ENCODE measurements at places on chromosomes 7 and 10. TPM values are rescaled to one million over a fixed set of nuclear protein-coding genes. Genes with fewer than 3 reads are reported as not detected.
A peak's percentile ranks its signal among the peaks of the same experiment; 100 is the strongest.

- no peak for DNase-seq
- peaks cover 11% of the 10 kb centered on the region for H3K27me3 ChIP-seq
- no peaks in the 10 kb centered on the region for H3K36me3 ChIP-seq
Measured at GRCh38 chr7:139870380-139870779, 41.3 kb downstream of the TBXAS1 start.

DNA sequence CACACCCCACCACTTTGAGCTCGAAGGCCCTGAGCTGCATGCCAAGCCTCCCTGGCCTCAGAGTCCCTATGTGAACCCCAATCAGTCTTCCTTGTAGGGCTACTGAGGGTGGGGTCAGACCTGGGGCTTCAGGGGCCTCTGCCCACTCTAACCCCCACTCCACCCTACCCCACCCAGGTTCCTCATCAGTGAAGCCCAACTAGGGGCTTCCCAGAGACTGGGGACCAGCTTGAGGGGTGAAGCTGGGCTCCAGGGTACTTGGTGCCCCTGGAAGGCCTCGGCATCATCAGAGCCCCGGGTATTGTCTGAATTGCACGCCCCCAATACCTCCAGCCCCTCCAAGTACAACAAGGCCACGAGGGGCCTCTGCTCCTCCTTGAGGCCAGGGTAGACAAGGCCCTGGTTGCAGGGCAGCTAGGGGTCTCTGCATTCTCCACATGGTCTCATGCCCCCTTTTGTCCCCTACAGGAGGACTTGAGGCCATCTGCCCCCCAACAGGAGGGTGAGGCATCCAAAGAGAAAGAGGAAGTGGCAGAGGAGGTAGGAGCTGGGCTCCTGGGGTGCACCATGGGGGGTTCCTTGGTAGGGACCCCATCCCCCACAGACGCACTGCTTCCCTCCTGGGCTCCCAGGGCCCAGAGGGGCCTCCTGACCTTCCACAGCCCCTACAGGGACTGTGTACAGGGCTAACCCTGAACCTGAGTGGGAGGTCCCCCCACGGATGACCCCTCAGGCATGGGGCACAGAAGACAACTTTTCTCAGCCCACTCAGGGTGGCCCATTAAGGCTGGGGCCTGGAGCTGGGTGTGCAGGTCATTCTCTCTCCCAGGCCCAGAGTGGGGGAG lies 4.0 kb downstream of the SNCG start:
- H3K4me3 ChIP-seq = no peak overlapping the region
- H3K4me1 ChIP-seq = peaks cover 22% of the 10 kb centered on the region
- DNase-seq = no peak
- no peaks in the 10 kb centered on the region for H3K27me3 ChIP-seq
- no peak overlapping the region for H3K27ac ChIP-seq
- no peaks in the 10 kb centered on the region for H3K36me3 ChIP-seq

DNA sequence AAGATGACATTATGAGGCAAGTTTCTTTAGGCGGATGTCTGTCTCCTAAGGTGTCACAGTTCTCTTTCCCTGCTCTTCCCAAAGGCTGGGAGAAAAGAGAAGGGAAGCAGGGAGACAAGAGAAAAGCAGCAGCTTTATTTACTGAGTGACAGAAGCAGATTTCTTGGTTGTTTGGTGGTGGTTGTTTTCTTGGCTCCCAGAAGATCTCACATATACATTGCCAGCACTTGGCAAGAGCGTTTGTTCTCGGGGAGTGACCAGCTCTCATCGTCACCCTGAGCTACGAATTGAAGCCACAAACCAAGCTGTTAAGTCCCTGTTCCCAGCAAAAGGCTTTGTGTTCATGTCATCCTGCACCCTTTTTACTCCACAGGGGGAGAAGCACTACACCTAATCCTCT lies 11.4 kb downstream of the CDHR3 start:
- no peaks in the 10 kb centered on the region for H3K36me3 ChIP-seq
- H3K4me3 ChIP-seq = no peak overlapping the region
- H3K27me3 ChIP-seq = peaks cover 7% of the 10 kb centered on the region
- H3K27ac ChIP-seq = no peak overlapping the region
- no peaks in the 10 kb centered on the region for H3K4me1 ChIP-seq

GRCh38 chr10:10564081-10564794 lies 453.4 kb upstream of the CELF2 start:
- no peak overlapping the region for H3K27ac ChIP-seq
- H3K27me3 ChIP-seq = no peaks in the 10 kb centered on the region
- no peak overlapping the region for H3K4me3 ChIP-seq
- no peaks in the 10 kb centered on the region for H3K4me1 ChIP-seq

DNA sequence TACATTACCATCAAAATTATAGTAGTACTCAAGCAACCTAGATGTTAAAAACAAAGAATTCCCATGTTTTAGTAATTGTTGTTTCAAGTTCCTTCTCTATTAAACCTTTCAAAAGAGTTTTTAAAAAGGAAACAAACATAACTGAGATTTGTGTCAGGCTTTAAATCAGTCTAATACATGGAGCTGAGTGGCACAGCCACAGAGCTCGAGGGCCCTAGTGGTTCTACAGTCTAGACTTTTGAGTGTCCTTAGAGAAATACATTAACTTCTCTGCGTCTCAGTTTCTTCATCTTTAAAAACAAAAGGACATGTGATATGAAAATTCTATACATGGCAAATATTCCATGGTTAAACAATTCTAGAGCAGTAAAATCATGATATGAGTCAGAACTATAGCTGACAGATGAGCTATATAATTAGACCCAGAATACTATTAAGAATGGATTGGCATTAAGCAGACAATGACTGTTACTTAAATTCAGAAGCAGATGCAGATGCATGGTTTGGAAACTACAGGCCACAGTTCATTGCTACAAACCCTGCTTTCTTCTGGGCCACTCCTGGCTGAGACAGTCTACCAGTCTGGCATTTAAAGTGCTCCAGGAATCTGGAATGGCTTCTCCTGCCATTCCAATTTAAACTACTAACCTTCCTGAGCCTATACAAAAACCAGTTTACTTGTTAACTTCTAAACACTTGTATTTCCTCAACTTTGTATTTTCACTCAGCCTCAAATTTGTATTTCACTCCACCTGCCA lies 77.4 kb downstream of the EPC1 start:
- H3K4me3 ChIP-seq = no peak overlapping the region
- no peaks in the 10 kb centered on the region for H3K4me1 ChIP-seq
- H3K36me3 ChIP-seq = peaks cover 48% of the 10 kb centered on the region
- no peaks in the 10 kb centered on the region for H3K27me3 ChIP-seq
- H3K27ac ChIP-seq = no peak overlapping the region

GRCh38 chr10:87546210-87546609 lies 41.5 kb downstream of the MINPP1 start:
- peaks cover 12% of the 10 kb centered on the region for H3K4me1 ChIP-seq
- no peak overlapping the region for H3K4me3 ChIP-seq
- DNase-seq = peak; percentile 52
- H3K36me3 ChIP-seq = peaks cover 34% of the 10 kb centered on the region
- H3K27me3 ChIP-seq = no peaks in the 10 kb centered on the region

- no peak overlapping the region for H3K4me3 ChIP-seq
- H3K27me3 ChIP-seq = peaks cover 27% of the 10 kb centered on the region
- H3K36me3 ChIP-seq = no peaks in the 10 kb centered on the region
- H3K27ac ChIP-seq = no peak overlapping the region
Measured at GRCh38 chr10:77286531-77287508, 350.8 kb downstream of the KCNMA1 start.

DNA sequence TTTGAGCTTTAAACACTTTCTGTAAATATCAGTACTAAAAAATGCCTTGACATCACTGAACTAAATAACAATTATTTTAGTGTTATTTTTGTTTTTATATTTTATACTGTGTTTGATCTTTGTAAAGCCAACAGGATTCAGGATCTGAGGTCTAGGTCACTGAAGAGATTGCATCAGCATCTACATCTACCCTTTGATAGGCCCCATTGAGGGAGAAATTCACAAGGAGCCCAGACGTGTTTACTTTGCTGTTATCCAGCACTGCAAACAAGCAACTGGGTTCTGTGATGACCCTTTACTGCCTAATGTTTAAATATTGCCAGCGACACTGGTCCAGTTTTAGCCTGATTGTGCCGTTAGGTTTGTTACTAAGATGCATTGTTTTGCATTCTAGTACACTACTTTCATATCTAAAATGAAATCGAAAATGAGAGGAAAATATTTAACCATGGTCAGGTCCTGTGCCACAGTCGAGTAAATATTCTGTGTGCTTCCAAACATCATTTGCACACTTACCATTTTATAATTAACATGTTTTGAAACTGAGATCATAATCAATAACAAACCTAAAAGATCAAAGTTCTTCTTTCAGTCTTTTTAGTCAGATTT lies 48.7 kb downstream of the SP8 start:
- DNase-seq = no peak
- no peaks in the 10 kb centered on the region for H3K27me3 ChIP-seq
- no peak overlapping the region for H3K4me3 ChIP-seq
- H3K27ac ChIP-seq = no peak overlapping the region
- H3K36me3 ChIP-seq = no peaks in the 10 kb centered on the region

GRCh38 chr7:155003092-155003375 lies at the start of gene PAXIP1:
PAXIP1 (minus strand) TSS chr7:155003124; CDS start chr7:155002929, 195 bp downstream.
- H3K4me3 ChIP-seq = peak within 1 kb of the TSS; percentile 95
- H3K27ac ChIP-seq = peak within 1 kb of the TSS; percentile 91
- H3K4me1 ChIP-seq = peaks cover 13% of the 10 kb centered on the region
- no peak for DNase-seq
- peaks cover 6% of the 10 kb centered on the region for H3K36me3 ChIP-seq

DNA sequence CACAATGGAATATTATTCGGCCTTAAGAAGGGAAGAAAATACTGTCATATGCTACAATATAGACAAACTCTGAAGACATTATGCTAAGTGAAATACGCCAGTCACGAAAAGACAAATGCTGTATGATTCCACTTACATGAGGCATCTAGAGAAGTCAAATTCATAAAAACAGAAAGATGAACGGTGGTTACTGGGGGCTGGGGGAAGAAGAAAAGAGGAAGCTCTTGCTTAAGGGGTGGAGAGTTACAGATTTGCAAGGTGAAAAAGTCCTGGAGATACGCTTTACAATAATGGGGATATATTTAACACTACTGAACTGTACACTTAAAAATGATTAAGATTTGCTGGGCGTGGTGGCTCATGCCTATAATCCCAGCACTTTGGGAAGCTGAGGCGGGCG lies 49.0 kb downstream of the PSMC2 start:
- H3K27me3 ChIP-seq = peaks cover 10% of the 10 kb centered on the region
- no peak overlapping the region for H3K27ac ChIP-seq
- no peak for DNase-seq

- no peak overlapping the region for H3K4me3 ChIP-seq
- no peaks in the 10 kb centered on the region for H3K4me1 ChIP-seq
- no peaks in the 10 kb centered on the region for H3K36me3 ChIP-seq
- no peak overlapping the region for H3K27ac ChIP-seq
- no peak for DNase-seq
Measured at GRCh38 chr10:90966146-90966545, 45.3 kb upstream of the ANKRD1 start.

DNA sequence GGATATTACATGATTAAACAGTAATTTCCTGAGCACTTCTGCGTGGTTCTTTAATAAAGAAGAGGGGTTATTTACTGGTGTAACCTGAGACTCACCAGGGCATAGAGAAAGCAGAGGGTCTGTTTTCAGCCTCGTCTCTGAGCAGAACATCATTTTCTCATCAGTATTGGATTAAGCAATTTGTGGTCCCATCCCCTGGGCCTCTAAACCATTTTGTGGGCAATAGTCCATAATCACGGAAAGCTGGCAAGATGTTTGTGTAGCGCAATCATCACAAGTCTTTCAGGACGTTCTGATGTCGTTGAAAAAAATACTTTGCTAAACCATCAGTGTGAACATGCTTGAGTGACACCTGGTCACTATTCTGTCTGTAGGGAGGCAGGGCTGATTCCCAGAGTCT lies 37.1 kb upstream of the SEC61G start:
- H3K36me3 ChIP-seq = no peaks in the 10 kb centered on the region
- DNase-seq = no peak
- H3K4me1 ChIP-seq = no peaks in the 10 kb centered on the region
- H3K4me3 ChIP-seq = no peak overlapping the region
- no peak overlapping the region for H3K27ac ChIP-seq

DNA sequence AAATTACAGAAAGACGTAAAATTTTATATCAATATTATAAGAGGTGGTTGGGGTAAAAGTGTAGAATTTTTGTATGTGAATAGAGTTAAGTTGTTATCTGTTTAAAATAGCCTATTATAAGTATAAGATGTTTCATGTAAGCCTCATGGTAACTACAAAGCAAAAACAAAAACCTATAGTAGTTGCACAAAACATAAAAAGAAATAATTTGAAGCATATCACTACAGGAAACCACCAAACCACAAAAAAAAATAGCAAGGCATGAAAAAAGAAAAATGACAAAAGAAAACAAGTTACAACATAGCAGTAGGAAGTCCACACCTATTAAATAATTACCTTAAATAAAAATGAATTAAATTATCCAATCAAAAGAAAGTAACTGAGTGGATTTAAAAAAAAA lies 12.4 kb upstream of the GSTK1 start:
- H3K4me1 ChIP-seq = peaks cover 82% of the 10 kb centered on the region
- peak overlapping the region; percentile 78 for H3K27ac ChIP-seq
- no peak for DNase-seq
- H3K4me3 ChIP-seq = peak overlapping the region; percentile 36
- H3K27me3 ChIP-seq = no peaks in the 10 kb centered on the region
- peaks cover 61% of the 10 kb centered on the region for H3K36me3 ChIP-seq

GRCh38 chr7:94178230-94178629 lies 174.1 kb upstream of the BET1 start:
- no peak for DNase-seq
- H3K4me3 ChIP-seq = no peak overlapping the region
- H3K36me3 ChIP-seq = no peaks in the 10 kb centered on the region
- no peak overlapping the region for H3K27ac ChIP-seq
- no peaks in the 10 kb centered on the region for H3K27me3 ChIP-seq
- peaks cover 2% of the 10 kb centered on the region for H3K4me1 ChIP-seq

- H3K36me3 ChIP-seq = peaks cover 7% of the 10 kb centered on the region
- H3K4me1 ChIP-seq = peaks cover 30% of the 10 kb centered on the region
- DNase-seq = no peak
- H3K27ac ChIP-seq = no peak overlapping the region
Measured at GRCh38 chr10:102775935-102776669, 32.4 kb downstream of the WBP1L start.

GRCh38 chr7:35691827-35692307 lies 3.1 kb downstream of the HERPUD2 start:
- H3K4me3 ChIP-seq = peak overlapping the region; percentile 96
- peak overlapping the region; percentile 93 for H3K27ac ChIP-seq
- peak; percentile 79 for DNase-seq
- H3K4me1 ChIP-seq = peaks cover 45% of the 10 kb centered on the region

DNA sequence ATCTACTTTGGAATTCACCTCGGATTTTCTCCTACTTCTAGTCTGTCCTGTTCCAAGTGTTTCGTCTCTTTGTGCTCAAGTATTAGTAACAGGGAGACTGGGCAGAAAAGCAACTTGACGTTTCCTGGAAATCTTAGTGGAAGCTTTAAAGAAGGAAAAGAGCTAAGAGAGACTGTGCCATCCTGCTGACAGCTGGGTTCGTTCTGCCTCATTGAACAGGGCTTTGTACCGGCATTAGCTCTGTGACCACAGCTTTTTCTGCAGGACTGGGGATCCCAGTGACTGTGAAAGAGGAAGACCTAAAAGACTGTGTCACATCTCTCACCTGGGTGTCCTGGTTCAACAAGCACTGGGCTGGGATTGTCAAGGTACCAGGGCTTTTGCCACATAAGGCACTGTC lies 70.8 kb upstream of the CDCA7L start:
- no peaks in the 10 kb centered on the region for H3K4me1 ChIP-seq
- no peak for DNase-seq
- H3K27me3 ChIP-seq = peaks cover 26% of the 10 kb centered on the region
- H3K27ac ChIP-seq = no peak overlapping the region

The SMO gene
- total RNA-seq = not detected

The PRKCQ gene
- 58.7 TPM for total RNA-seq

The GIMAP8 gene
- total RNA-seq = 9.9 TPM

The PRR15 gene
- total RNA-seq = not detected

The PAOX gene
- total RNA-seq = 5.6 TPM

The NFKB2 gene
- total RNA-seq = 199 TPM

The CYP26A1 gene
- not detected for total RNA-seq

Measured in activated CD8-positive, alpha-beta memory T cell treated with anti-CD3 and anti-CD28 coated beads, Interleukin-2, amount 10 ng/mL, durations not matched to agents 7 days and 5 days (primary cell).